ENCODE measurements at places on chromosomes 5 and 9. TPM values are rescaled to one million over a fixed set of nuclear protein-coding genes. Genes with fewer than 3 reads are reported as not detected.

Gene MED22
- total RNA-seq = 54.6 TPM

Gene ZDHHC11B
- total RNA-seq = 0.75 TPM

Gene PAXX
- 59.3 TPM for total RNA-seq

Gene IRX4
- 0.41 TPM for total RNA-seq

Gene ALDH1A1
- 4.6 TPM for total RNA-seq

Gene ATP10B
- 0.15 TPM for total RNA-seq

GRCh38 chr9:16175461-16175860 is 622.6 kb downstream of the CCDC171 start:
- DNase-seq = no peak

DNA sequence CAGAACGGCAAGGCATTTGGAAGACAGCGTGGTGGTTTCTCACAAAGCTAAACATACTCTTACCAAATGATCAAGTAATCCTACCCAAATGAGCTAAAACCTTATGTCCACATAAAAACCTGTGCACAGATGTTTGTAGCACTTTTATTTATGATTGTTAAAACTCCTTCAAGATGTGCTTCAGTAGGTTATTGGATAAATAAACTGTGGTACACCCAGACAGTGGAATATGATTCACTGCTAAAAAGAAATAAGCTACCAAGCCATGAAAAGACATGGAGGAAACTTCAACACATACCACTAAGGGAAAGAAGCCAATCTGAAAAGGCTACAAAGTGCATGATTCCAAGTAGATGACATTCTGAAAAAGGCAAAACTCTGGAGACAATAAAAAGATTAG is 94.2 kb downstream of the FOXD1 start:
- no peak for DNase-seq

- DNase-seq = no peak
Measured at GRCh38 chr9:100586093-100586492, 8.2 kb downstream of the CAVIN4 start.

DNA sequence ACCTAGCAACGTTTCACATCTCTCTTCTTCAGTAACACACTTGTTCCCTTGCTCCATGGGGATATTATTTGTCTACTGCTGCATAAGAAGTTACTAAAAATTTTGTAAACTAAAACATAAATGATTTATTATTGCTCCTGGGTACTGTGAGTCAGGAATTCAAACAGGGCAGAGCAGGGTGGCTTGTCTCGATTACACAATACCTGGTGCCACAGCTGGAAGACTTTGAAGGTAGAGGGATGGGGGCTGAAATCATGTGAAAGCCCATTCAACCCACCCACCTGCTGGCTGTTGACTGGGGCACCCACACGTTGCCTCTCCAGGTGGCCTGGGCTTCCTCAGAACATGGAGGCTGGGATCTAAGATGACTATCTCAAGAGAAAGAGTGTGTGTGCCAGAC is 213.2 kb downstream of the ESM1 start:
- DNase-seq = no peak

Gene NSG2
- total RNA-seq = not detected

- DNase-seq = no peak
Measured at GRCh38 chr5:39262981-39263380, 43.6 kb upstream of the FYB1 start.

GRCh38 chr9:12054235-12054634 is 639.0 kb upstream of the TYRP1 start:
- DNase-seq = peak; percentile 79

- no peak for DNase-seq
Measured at GRCh38 chr5:149486726-149487635, 64.3 kb downstream of the CSNK1A1 start.

DNA sequence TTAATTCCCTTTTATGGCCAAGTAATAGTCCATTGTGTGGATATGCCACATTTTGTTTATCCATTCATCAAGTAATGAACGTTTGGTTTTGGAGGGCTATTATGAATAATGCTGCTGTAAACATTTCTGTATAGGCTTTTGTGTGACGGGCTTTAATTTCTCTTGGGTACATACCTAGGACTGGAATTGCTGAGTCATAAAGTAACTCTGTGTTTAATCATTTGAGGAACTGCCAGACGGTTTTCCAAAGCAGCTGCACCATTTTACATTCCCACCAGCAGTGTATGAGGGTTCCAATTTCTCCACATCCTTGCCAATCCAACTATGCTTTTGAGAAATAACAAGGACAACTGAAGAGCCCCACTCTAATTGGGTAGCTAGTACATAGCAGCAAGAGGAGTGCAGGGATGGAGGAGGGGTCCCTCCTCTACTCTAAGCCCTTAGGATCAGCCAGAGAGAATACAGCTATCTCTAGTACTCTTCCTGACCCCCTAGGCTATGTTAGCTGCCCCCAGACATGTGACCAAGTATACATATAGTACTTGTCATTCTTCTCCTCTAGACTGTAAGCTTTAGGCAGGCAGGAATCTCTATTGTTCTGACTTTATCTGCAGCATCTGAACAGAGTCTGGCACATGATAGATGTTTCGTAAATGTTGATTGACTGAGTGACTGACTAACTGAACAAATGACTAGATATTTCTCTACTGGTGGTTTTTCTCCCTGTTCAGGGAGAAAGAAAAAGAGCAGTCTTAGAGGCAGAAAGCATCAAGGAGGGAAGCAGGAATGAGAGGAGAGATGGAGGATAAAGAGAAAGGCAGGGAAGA is 22.1 kb upstream of the MATR3 start:
- no peak for DNase-seq

Gene CSF2
- not detected for total RNA-seq

DNA sequence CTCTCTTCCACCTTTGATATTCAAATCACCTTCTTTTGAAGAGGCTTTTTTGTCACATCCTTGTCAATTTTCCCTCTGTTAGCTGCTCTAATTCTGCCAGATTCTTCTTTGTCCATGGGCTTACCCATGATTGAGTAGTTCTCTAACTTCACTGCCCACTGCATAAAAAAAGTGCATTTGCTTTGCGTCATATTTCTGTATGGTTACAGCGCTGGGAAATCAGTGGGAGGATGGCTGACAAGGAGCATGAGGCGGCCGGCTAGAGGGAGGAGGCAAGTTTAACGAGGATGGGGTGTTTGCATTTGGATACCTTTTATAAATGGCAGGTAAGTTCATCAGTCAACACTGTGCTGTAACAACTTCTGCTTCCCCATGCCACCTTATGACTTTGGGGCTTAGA is 116.5 kb upstream of the LHFPL2 start:
- DNase-seq = no peak

Gene NXNL2
- 0.23 TPM for total RNA-seq

Gene ARL10
- total RNA-seq = 13.1 TPM

Gene TMC1
- 0.09 TPM for total RNA-seq

DNA sequence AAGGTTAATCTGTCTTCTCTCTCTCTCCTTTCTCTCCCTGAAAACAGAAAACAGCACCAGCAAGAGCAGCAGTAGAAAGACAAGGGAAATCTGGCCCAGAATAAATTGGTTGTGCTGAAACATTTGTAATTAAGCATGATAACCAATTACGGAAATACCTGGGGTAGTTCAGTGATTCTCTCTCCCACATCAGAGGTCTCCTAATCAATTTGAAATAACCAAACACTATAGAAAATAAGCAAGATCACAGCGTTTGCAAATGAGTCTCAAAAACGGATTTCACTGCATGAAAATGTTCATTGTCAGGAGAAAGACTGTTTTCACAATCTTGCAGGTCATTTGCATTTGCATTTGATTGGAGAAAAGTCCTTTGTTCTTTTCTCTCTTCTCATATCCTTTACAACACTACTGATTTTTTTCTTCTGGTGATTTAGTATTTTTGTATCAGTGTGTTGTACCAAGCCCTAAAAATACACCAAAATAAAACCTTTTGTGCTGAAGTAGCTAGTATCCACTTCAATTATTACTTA is 36.8 kb upstream of the CDH6 start:
- DNase-seq = no peak

GRCh38 chr9:130159915-130160670 is 12.1 kb upstream of the NCS1 start:
- no peak for DNase-seq

DNA sequence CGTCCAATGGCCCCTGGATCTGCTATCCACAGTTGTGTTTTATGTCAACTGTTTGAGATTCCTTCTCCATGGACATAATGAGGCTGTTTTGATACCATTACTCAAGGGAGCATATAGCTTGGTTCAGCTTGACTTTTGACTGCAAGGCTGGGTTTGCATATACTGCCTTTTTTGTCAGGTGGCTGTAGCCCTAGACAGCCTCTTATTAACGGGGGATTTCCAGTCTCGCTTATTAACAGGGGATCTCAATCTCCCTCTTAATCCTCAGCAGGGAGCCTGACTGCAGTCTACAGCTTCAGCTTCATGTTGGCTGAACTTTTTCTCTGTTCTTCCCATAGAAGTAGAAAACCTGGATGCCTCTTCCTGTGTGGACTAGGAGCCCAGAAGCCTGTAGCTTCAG is 73.7 kb upstream of the TNC start:
- no peak for DNase-seq

- no peak for DNase-seq
Measured at GRCh38 chr5:91145333-91145620, 237.8 kb downstream of the ARRDC3 start.

DNA sequence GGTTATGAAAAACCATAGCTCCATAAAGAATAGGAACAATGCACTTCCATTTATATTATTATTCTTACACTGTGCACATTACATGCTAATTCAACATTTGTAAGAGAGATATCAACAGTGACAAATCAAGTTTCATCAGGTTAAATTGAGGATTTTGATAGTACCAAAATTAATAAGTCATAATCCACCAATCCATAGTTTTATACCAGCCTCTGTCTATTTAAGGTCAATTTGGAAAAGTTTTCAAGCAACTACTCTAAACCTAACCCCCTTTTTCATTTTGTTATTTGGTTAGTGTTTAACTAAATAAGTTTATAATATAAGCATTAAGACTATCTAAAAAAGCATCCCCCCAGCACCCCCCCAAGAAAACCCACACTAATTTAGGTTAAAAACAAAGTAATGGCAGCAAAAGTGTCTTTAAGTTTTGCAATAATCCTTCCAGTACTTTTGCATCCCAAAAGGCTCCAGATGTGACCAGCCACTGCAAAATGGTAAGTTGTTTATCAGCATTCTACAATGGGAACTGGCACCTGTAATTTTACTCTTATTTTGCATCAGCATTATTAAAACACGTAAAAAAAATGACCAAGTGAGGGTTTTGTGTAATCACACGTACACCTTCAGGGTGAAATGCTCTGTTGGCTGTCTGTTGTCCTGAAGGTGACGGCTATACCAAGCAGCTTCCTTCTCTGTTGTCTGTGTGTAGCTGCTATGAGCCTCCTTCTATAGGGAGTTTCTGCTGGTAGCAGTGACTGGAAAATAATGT is 36.8 kb upstream of the SSBP2 start:
- peak; percentile 81 for DNase-seq

- no peak for DNase-seq
Measured at GRCh38 chr5:40691894-40692293, 12.2 kb downstream of the PTGER4 start.

Gene KCNV2
- total RNA-seq = 1.2 TPM

GRCh38 chr9:9950813-9951212 is 662.0 kb downstream of the PTPRD start:
- no peak for DNase-seq

- peak; percentile 55 for DNase-seq
Measured at GRCh38 chr9:133529457-133529856, 4.7 kb upstream of the MYMK start.
